H54 (cell line): ENCODE measurements at places on chromosomes 5 and 9.

GRCh38 chr5:62306896-62307689 lies 1.1 kb downstream of the KIF2A start:
- DNase-seq = peak; percentile 23

GRCh38 chr9:97864396-97864795 lies 11.4 kb downstream of the FOXE1 start:
- DNase-seq = no peak

DNA sequence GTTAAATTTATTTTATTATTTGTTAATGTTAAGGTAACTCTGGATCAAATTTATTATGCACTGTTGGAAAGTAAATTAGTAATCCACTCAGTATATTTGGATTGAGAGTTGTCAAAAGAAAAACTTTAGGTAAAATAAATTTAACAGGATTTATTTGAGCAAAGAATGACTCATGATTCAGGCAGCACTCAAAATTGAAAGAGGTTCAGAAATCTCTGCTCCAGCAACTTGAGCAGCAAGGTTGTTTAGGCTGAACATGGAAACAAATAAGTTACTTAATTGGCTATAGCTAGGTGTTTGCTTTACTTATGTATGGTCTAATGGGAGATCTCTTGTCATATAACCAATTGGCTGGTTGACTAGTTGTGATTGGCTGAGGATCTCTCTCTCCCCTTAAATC lies 296.2 kb upstream of the EDIL3 start:
- no peak for DNase-seq

GRCh38 chr5:139459451-139459934 lies 3.0 kb downstream of the ECSCR start:
- no peak for DNase-seq

GRCh38 chr5:60540856-60541805 lies 158.8 kb downstream of the DEPDC1B start:
- no peak for DNase-seq

- DNase-seq = no peak
Measured at GRCh38 chr9:32117291-32117690, 267.2 kb upstream of the ACO1 start.

DNA sequence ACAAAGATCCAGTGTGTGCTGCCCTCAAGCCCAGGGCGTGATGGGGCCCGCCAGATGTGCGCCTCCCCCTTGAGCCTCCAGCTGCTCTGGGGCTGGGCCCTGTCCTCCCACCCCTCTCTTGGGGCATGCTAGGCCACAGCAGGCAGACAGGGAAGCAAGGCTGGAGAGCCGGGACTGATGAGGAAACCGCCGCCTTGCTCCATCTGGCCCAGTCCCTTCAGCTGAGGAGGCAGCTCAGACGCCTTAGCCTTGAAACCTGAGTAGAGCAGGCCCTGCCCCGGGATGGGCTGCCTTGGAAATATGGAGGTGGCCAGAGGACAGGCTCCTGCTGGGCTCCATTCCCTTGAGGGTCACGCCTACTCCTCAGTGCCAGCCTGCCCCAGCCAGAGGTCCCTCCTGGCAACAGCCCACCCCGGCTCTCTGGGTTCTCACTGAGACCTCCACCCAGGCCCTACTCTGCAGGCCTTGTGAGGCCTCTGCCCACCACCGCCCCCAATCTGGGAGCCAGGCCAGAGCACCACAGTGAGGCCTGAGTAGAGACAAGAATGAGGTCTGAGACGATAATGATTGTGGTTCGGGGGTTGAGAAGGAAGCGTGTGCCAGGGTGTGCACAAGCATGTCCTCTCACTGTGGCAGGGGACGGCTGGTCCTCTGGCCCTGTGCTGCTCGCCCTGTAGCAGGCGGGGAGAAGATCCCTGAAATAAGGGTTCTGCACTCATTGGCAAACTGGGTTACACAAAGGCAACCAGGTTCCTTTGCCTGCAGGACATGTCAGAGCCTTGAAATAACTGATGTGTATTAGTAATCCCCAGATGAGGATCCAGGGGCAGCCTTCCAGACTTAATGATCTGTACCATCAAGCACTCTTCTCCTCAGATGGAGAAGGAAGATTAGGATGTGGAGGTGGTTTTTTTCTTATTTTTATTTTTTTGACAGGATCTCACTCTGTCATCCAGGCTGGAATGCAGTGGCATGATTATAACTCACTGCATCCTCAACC lies 30.9 kb downstream of the CXXC5 start:
- no peak for DNase-seq

- no peak for DNase-seq
Measured at GRCh38 chr5:166062719-166063118, 2228.7 kb upstream of the WWC1 start.

DNA sequence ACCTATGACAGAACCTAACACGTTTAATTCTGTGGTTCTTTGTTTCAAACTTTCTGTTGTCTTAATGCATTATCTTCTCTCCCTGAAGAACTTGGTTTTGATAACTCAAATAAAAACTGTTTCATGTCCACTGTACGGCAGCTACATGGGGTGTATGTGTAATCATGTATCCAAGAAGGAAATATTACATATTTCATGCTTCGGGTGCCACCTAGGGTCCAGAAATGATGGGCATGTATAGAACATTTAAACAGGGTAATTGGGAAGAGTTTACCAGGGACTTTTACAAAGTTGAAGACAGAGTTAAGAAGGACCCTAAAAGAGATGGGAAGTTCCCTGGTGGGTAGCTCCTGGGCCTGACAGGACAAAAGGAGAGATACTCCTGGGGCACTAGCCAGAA lies 291.3 kb downstream of the FBXL7 start:
- DNase-seq = no peak

GRCh38 chr9:126381195-126381594 lies 54.6 kb downstream of the MVB12B start:
- DNase-seq = no peak

- no peak for DNase-seq
Measured at GRCh38 chr9:15333376-15333881, 26.4 kb upstream of the TTC39B start.

DNA sequence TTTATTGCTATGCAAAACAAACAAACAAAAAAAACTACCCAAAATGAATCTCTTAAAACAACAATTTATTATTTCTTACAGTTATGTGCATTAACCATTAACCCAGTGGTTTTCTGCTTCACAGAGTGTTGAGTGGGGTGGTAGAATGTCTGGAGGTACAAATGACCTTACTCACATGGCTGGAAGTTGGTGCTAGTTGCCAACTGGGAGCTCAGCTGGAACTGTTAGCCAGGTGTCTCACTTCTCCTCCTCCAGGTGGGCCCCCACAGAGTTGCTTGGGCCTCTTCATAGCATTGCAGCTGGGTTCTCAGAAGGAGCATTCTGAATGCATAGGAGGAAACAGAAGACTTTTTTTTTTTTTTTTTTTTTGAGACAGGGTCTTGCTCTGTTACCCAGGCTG lies 10.5 kb upstream of the B4GALT1 start:
- DNase-seq = no peak

DNA sequence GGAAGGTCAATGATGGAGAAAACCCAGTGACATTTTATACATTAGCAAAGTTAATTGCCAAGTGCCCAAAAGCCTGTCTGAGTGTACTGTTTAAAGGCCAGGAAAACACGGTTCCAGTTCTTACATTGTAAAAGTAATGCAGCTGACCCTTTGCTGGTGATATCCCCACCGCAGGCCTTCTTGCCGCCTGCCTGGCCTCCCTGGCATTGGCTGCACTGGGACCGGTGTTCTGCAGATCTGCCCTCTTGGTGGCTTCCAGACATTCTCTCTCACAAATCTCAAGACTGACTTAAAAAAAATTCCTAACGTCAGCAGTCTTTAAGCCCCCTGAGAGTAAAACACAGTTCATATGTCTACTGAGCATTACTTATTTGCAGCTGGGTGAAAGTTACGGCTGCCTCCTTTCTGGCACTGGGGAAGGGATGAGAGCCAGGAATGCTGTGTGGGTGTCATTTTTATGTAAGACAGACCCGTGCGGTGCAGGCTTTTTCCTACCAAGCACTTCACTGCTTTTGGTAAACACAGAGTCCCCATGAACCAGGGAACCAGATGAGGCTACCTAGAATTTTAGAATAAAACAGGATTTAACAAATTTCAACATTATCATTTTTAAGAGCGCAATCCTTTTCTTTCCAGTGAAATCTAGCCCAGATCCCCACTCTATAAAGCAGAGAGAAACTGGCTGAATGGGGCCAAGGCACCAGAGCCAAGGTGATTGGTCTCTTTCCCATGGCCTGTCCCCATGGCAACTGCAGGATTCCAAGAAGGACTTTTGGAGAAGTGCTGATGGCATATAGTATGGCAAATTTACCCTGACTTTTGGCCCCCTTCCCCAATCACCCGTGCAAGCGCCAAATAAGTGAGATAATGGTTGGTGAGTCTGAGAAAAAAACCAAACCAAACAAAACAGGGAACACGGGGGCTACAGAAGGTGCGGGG lies 80.8 kb downstream of the LMNB1 start:
- DNase-seq = no peak

DNA sequence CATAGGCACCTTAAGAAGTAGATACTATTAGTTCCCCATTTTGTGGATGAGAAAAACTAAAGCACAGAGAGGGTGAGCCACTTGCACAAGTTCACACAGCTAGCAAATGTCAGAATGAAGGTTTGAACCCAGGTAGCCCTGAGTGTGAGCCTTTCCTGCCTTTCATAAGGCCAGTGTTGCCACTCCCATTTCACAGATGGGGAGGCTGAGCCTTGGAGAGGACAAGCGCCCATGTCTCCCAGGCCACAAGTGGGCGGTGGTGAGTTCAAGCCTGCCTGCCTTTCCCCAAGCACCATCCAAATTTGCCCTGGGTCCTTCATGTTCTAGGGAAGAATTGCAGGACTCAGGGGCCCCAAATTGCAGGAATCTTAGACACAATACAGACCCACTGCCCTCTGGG lies 50.6 kb downstream of the LHX2 start:
- DNase-seq = no peak

GRCh38 chr5:10684303-10685086 lies 76.5 kb downstream of the DAP start:
- no peak for DNase-seq

DNA sequence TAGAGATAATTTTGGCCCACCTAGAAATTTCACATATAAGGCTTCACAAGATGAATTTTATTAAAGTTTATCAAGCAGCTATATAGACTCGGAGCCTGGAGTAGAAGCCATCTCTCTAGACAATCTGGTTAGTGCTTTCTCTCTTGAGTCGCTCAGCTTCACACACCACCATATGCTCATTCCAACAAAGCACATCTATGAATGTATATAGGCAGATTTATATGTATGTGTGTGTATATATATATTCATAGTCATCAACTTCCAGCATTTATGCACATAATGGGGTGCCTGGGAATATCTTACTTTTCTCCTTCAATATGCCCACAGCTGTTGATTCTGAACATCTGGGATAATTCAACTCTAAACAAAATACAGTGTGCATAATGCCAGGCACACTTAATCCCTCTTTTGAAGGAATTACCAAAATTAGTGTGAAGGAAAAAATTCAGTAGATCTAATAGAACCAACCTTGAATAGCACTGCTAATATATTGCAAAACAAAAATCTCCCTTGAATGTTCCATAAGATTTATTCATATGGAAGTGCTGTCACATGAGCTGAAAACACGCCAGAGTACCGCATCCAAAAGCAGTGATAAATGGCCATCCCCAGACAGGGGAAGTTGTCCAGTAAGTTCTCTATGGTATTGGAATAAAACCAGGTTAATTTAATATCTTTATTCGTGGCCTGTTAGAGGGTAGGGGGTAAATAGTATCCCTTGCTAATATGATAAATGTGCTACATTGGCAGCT lies 56.0 kb upstream of the MOCS2 start:
- DNase-seq = no peak

DNA sequence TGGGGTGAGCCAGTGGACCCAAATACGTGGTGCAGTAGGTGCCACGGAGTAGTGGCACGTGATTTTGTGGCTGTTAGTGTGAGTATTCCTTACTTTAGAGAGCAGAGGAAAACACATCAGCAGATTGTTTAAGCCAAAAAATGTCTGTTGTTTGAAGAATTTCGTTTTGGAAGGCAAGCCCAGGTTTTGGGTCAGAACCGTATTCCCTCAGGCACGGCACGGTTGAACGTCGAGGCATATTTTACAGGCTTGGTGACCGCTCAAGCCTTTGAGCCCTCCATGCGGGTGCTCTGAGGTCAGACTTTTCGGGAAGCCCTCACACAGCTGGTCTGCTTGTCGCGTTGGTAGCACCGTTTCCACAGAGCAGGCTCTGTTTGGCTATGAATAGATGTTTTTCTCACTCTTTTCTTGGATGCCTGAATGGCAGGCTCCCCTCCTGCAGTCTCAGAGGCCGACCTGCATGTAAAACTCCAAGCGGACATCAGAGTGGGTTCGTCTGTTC lies 27.2 kb downstream of the NEK6 start:
- no peak for DNase-seq

DNA sequence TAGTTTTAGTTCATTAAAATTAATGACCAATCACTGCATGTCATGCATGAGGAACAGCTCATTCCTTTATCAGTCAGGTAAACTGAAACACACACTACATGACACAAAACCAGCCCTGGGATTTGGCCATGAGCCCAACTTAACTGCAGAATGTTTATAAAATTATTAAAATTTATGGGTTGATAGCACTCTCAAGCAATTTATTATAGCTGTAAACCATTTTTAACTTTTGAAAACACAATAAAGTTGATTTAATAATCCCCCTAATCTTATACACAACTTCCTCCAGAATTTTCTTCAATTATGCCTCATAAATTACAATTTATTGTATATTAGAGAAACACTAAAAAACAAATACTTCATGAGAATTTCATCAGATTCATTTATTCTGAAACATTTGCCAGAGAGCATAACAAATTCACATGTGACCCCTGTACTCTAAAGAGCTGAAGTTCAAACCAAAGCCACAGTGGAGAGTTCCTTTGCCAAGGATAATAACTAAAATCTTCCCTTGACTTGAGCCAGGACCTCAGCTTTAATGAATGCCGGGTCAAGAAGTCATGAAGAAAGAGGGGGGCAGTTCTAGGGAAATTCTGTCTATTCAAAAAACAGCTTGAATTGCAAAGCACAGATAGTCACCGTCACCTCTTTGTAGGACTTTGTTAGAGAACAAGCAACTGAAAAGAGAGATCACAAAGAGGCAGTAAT lies 763.7 kb upstream of the GRAMD2B start:
- DNase-seq = no peak

DNA sequence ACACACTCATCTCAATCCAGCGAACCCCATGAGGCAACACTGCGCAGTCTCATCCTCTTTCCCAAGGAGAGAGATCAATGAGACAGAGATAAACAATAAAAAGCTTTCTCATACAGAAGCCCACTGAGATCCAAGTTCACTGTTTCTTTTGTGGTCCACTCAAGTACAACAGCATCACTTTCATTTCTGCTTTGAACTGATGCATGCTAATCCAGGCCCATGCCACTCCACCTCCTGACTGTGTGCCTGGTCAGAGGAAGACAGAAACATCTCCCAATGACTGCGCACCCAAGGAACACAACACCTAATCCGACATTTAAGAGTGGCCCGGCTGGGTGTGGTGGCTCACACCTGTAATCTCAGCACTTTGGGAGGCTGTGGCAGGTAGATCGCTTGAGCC lies 104.0 kb downstream of the SERINC5 start:
- DNase-seq = no peak

DNA sequence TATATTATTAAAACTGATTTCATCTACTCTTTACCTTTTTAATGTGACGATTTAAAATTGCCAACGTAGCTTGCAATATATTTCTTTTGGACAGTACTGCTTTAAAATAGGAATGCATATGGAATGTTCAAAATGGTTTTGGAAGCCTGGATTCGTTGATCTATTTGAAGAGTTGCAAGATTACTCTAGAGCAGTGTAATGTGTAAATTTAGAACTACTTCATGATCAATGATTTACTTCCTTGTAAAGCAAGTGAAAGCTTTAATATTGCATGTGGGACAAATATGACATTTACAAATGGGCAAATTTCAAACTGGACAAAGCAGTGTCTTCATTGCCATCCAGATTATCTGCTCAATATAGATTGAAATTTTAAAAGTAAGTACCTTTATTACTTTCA lies 38.3 kb downstream of the PARP8 start:
- DNase-seq = no peak
